ENCODE measurements at places on chromosomes 3 and 15.

GRCh38 chr3:119318876-119319275, 24.7 kb downstream of the ARHGAP31 start:
- DNase-seq = no peak

GRCh38 chr15:85722374-85723152, 72.2 kb downstream of the KLHL25 start:
- no peak for DNase-seq

DNA sequence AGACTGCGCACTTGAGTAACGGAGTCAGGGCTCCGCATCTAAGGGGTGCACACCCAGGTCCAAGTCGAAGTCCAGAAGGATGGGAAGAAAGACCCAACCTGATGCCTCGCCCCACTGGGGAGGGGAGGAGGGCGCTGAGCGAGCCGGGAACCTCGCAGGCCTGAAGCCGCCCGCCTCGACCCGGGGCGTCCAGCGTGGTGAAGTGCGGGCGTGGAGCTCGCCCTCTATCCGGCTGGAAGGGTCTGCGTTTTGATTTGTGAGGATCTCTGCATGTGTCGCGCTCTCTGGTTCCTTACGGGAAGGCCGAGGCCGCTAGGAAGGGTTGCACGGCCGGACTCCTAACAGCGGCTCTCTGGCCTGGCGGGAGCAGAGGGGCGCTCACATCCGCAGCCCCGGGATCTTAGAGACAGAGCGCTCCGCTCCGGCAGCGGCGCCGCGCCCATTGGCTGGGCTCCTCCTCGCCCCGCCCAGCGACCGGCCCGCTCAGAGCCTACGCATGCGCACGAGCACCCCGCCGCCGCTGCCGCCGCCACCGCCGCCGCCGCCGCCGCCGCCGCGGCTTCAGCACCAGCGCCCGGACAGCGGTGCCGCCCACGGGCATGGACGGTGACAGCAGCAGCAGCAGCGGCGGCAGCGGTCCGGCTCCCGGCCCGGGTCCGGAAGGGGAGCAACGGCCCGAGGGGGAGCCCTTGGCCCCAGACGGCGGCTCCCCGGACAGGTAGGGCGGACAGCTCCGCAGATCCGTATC, at the start of gene DISP2:
TSS of gene DISP2 (plus strand) at position 497 of the 748 bp plus-strand sequence. CDS start at position 600, 103 bp downstream.
- peak; percentile 88 for DNase-seq

DNA sequence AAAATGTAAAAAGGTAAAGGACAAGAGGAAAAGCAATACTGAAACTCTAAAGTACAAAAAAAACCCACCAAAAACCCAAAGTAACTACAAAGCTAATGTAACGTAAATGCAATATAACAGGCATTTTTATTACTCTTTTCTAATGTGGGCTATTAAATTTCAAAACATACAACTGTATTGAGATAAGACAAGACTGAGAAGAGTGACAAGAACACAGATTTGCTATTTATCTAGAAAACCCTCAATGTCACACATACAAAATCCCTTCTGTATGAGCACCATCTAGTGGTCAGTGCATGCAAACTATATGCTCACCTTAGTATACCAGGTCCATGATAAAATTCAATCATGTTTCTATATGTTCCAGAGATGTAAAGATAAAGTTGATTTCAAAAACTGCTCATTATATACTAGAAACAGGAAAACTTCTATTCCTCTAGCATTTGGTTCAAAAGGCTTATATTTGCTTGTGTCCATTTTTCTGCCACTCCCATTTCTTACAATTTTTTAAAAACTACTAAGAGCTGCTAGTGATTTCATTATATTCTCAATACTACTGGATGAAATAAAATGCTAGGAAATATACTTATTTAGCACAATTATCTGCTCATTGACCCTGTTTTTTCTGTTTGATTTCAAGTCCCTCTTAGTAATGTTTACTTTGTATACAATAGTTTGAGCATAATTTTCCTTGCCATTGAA, 111.4 kb downstream of the DLG1 start:
- DNase-seq = no peak

DNA sequence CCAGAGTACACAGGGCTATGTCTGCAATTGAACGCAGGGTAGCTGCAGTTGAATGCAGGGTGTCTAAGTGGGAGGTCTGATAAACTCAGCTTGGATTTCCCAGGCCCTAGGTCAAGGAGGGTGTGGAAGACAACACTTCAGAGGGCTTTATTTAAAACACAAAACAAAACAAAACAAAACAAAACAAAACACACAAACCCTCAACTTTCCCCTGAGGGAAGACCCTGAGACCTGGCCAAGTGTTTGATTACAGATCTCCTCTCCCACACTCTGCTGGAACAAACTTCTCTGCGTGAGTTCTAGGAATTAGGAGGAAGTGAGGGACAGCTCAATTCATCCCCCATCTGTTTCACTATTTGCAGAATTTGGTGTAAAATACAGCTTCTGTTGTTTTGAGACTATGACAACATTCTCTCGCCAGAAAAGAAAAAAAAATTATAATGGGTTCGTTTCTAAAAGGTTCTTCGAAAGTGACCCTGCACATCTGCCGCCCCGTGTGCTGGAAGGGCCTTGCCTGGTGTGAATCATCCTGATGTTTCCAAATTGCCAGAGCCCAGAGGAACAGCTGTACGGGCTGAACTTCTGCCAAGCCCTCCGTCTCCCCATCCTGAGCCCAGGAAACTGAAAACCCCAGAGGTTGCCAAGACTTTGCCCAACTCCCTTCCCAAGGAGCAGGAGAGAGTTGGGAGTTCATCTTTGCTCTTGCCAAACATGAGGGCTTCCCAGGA, 73.3 kb upstream of the RAD18 start:
- no peak for DNase-seq

DNA sequence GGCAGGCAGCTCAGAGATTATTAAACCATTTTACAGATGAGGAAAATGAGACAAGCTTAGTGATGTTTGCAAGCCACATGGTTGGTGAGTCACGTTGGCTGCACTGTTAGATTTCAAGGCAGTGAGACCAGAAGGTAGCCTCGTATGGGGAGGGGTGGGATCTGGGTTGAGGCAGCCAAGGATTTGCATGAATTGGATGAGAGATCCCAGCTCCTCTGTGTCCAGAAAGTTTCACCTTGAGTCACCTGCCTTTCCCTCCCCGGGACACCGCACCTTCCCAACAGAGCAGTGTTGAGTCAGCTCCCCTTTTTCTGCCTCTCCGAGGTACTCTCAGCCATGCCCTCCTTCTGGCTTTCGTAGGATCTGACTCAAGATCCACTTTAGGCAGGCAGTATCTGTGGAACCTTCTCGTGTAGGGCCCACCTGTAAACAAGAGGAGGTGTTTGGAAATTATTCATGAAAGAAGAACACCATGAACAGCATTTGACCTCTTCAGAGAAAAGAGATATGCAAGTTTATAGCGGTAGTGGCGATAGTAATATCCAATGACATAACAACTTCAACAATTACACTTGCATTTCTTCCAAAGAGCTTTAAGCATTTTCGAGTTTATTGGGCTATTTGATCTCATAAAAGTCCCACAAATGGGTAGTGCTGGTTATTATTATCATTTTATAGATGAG, 46.8 kb upstream of the VPS8 start:
- DNase-seq = no peak

DNA sequence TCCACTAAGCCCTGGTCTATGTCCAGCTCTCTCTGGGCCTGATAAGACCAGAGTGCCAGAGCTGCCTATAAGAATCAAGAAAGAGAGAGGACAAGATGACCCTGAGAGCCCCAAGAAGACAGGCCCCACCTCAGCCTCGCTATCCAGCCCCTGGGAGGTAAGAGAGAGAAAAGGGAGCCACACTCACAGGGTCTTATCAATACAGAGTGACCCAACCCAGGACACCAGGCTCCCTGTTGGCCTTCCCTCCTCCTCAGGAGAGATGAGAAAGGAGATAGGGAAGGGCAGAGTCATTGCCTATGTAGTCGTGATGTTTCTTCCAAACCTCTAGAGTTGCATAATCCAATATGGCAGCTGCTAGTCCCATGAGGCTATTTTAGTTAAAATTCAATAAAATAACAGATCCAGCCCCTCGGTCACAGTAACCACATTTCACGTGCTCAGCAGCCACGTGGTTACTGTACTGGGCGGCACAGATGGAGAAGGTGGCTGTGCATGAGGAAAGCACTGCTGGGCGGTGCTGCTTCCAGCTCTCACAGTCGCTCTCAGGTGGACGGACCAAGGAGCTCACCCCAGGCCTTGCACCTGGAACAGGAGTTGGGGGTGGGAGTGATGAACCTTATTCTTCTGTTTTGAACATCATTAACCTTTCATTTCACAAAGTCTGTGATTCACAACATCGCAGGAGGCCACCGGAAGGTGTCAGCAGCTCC, 525.8 kb downstream of the SHQ1 start:
- DNase-seq = no peak

DNA sequence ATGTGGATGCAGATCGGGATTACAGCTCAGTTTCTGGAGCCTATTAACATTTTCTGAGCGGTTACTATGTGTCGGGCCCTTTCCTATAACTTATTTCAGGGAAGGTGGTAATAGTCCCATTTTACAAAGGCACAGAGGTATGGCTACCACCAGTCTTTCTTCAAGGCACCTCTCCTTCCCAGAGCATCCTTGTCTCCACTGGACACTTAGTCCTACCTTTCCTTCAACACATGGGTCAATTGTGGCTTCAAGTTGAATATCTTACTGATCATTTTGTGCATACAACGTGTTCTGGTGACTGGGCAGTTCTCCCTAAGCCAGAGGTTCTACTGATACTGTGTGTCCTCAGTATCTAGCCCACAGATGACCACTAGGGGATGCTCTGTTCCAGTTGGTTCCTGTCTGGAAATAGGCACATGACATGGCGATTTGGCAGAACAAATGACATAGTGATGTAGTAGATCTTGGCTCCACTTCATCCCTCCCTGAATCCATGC, 60.7 kb upstream of the CMTM8 start:
- DNase-seq = peak; percentile 32

DNA sequence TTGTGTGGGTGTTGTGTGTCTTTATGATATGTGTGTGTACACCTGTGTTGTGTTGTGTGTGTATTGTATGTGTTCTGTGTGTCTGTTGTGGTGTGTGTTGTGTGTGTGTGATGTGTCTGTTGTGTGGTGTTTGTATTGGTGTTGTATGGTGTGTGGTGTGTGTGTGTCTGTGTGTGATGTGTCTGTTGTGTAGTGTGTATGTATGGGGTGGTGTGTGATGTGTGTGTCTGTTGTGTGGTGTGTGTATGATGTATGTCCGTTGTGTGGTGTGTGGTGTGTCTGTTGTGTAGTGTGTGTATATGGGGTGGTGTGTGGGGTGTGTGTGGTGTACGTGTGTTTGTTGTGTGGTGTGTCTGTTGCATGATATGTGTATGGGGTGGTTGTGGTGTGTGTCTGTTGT, 46.6 kb downstream of the ZDHHC19 start:
- DNase-seq = no peak

DNA sequence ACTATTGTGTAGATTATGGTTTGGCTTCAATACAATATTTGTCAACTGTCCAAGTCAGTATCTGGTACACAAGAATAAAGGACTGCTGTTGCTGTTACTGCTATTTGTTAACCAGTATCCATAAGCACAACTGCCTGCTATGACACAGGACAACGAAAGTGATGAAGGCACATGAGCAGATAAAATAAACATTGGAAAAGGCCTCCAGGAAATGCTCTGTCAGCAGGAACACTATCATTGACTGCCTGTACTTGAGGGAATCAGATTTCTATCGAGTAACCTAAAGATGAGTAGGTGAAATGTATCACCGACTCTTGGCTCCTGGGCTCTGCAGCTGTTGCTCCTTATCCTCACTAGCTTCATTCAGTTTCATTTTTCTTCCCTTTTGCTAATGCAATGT, 56.5 kb downstream of the FMN1 start:
- no peak for DNase-seq

DNA sequence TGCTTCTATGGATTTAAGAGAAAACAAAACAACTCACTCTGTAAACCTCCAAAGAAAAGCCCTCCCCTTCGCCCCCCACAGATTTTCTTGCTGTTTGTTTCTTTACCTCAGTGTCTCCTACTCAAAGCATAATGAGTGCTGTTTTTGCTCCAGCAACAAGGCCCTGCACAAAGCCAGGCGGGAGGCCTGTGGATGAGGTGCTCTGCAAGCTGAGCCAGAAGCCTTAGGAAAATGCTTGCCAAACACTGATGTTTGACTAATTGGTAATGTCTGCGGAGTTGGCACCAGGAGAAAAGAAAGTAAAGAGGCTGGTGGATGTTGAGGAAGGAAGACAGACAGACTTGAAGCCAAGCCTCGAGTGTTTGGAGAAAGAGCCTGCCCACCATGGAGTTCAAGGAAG, 99.7 kb downstream of the RARB start:
- no peak for DNase-seq

DNA sequence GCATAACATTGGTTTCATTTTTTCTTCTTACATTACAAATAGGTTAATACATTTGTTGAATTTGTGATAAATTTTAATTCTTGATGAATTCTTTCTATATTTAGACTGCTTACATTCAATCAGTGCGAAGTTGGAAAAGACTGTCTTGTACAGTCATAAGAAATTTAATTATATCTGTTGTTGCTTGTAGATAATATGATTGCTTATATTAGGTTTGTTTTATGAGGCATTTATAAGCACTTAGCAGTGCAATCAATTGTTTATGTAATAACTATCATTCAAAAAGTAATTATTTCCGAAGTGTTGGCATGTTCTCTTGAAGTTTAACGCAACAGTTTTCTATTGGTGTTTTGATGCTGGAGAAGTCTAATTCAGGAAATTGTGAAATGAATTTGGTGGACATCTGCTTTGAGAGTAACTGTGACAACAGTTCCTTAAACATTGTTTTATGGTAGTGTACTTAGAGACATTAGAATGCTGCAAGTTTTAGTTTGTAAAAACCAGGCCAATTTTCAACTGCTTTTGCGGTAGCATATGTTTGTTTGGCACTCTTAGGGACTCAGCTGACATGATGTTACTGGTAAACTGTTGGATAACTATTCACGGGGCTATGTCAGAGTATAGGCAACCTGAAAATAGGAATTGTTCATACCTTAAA, 99.7 kb downstream of the NAALADL2 start:
- DNase-seq = no peak

DNA sequence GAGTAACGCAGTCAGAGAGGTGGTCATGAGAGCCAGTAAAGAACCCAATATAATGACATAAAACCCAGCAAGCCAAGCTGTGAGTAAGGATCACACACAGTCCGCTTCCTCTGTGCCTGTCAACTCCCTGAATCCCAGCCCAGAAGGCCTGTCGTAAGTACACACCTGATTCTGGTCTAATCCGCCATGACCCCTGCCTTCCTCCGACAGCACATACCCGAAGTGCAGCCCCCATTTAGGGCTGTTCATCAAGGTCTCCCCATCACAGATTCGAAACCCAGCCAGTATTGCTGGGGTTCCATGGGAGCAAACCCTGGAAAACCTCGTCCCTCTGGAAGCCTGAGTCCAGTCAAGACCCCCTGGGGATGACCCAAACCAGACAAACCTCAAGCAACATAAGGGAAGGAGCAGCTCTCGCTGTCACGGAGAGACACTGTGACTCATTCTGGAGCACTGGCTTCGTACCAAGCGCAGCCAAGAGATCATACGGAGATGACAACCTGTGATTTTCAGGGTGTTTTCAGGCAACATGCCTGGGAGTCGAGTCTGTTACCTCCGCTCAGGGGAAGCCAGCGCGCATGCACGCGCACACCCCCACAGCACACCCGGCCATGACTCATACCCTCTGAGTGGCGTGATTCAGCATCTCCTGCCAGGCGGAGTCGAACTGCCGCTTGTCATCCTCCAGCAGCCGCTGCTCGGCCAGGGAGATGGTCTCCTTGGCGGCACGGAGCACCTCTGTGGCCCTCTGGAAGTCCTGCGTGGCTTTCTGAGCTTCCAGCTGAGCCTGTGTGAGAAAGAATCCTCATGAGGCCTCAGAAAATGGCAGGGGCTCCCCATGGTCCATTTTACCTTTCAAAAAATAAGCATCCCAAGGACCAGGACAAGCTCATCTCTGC, 63.0 kb downstream of the SH3BP5 start:
- peak; percentile 83 for DNase-seq

Data from stimulated activated CD4-positive, alpha-beta T cell treated with anti-CD3 and anti-CD28 coated beads, Interleukin-4, amount 100 ng/mL, for 48 hours (primary cell).